ENCODE measurements at places on chromosomes 5 and 9.

DNA sequence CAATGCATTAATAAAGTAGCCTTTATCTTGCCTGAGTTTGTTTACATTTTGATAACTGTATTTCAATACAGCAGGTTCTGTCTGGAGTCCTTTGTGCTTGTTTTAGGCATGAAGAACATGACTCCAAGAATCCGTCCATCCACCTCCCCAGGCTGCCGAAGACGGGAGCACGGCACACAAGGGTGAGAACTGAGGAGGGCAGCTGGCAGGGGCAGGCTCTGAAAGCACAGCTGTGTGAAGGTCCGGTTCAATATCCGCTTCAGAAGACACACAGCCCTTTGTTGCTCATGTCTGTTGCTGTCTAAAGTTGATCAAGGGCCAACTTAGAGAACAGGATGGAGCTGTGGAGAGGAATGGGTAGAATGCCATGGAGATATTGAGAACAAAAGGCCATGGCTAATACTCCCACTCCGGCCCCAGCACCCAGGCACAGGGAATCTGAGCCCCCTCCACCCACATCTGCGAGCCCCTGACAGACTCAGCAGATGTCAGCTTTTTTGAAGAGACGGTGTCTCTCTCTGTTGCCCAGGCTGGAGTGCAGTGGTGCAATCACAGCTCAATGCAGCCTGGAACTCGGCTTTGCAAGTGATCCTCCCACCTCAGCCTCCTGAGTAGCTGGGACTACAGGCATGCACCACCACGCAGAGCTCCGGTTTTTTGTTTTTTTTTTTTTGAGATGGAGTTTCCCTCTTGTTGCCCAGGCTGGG is 58.5 kb upstream of the GNE start:
- DNase-seq, result no peak

DNA sequence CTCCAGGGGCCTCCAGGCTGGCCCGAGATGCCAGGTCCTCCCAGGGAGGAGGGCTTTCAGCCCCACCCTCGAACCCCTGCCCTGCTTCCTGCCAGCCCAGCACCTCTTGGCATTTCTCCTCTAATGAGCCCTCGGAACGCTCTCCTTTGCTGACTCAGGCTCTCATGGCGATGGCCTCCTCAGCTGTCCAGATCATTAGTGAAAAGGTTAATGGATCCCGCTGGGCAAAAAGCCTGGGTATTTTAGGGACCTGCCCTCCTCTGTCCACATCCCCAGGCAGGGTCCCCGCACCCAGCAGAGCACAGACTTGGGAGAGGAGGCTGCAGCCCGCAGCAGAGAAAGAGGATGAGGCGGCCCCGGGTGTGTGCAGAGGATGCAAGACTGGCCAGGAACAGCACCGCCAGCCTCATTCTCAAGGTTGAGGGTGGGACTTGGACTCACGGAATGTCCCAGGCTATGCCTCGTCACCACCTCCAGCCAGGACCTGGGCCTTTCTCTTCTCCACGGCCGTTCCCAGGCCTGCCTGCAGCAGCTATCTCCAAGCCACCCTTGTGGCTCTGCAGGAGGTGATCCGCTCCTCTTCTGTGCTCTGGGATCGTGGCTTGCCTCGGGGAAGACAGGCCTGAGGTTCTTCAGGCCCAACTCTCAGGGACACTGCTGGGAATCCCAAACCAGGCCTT is 23.0 kb upstream of the ADAMTS2 start:
- DNase-seq, result no peak

GRCh38 chr5:179369530-179369884 is 24.2 kb upstream of the ADAMTS2 start:
- no peak for DNase-seq

GRCh38 chr5:151497391-151498002 is 50.1 kb downstream of the SLC36A1 start:
- no peak for DNase-seq

GRCh38 chr5:159316519-159317383 is 13.5 kb downstream of the IL12B start:
- peak; percentile 54 for DNase-seq

DNA sequence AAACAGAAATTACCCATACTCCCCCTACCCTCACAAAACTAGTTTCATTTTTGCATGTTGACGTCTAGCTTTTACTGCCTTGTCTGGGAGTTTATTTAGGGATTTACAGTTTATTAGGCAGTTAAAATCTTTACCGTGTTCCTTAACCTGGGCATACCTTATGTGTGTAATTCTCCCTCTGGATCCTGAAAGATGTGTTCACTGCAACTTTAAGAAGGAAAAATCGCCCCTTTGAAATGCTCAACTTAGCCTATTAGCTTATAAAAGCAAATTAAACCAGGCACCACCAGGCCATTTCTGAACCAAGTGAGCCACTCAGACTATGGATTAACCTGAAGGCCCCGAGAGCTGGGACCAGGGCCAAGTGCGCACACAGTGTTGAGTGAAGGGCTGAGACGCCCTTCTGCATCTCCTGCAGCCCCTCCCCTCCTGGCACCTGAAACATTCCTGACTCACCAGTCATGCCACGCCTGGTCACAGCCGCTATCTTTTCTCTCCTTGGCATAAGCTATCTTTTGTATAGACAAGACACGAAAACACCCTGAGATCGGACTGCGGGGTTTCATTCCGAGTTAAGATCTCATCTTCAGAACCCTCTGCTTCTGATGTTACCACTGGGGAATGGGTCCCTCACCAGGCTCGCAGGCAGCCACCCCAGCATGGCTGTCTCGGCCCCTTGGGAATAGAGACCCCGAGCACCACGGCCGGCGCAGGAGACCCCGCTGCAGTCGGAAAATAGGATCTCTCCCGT is 111.9 kb downstream of the ROR2 start:
- peak; percentile 64 for DNase-seq

DNA sequence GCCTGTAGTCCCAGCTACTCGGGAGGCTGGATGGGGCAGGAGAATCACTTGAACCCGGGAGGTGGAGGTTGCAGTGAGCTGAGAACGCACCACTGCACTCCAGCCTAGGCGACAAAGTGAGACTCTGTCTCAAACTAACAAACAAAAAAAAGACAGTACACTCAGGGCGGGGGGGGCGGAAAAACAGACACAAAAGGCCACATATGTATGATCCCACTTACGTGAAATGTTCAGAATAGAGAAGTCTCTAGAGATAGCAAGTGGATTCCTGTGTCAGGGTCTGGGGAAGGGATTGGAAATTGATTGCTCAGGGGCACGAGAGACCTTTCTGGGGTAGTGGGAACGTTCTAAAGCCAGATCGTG is 9.0 kb upstream of the LCN1 start:
- no peak for DNase-seq

DNA sequence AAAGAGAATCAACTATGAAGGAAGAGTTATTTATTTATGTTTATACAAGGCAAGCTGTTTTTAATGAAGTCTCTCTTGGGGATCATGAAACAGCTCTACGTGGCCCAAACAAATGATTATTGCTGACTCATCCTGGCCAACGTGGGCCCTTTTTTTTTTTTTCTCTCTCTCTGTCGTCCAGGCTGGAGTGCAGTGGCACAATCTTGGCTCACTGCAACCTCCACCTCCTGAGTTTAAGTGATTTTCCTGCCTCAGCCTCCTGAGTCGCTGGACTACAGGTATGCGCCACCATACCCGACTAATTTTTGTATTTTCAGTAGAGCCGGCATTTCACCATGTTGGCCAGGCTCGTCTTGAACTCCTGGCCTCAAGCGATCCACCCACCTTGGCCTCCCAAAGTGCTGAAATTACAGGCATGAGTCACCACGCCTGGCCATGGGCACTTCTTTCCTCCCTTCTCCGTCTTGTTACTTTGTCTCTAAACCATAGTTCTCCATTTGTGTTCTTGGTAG is 98.3 kb downstream of the BASP1 start:
- peak; percentile 74 for DNase-seq

DNA sequence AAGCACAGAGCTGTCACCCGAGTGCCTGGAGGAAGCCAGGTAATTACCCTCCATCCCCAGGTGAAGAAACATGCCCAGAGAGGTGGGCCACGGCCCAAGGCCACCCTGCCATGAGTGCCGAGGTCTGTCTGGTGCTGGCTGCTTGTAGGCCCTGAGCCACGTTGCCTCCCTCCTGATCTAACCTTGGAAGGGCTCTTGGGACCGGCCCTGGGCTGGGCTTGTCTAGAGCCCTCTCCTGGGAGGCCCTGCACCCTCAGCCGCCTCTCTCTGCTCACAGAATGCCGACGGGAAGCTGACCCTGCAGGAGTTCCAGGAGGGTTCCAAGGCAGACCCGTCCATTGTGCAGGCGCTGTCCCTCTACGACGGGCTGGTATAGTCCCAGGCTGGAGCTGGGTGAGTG is 39.4 kb upstream of the HMCN2 start:
- no peak for DNase-seq

DNA sequence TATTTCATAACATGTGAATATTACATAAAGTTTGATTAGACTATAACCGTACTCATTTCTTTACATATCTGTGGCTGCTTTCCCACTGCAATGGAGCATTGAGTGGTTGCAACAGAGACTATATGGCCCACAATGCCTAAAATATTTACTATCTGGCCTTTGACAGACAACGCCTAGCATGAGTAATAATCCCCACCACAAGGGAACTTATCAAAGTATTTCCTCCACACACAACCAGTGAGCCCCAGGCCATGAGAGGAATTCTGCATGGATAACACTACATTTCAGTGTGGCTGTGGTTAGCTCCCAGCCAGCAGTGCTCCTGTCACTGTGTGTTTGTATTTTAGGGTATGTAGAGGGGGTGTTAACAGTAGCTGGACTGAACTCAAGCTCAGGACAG is 54.8 kb downstream of the FAM81B start:
- DNase-seq, result peak; percentile 76

GRCh38 chr5:150184990-150185912 is 4.6 kb upstream of the SLC6A7 start:
- DNase-seq, result no peak

DNA sequence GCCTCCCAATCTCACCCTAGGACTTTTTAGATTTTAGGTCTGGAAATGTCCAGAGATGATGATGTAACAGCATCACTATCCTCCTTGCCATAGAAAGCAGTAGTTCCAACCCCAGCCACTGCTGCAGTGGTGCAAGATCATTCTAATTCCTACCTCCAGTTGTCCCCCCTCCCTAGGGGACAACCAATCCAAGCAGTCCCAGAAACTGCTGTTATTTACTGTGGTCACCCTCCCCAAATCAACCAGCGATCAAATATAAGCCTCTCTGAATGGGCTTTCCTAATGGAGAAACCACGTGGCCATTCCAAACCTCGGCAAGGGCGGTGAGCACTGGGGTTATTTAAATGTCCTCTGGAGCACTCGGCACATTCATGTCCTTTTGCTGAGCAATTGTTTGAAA is 159.8 kb downstream of the SLF1 start:
- DNase-seq, result no peak

DNA sequence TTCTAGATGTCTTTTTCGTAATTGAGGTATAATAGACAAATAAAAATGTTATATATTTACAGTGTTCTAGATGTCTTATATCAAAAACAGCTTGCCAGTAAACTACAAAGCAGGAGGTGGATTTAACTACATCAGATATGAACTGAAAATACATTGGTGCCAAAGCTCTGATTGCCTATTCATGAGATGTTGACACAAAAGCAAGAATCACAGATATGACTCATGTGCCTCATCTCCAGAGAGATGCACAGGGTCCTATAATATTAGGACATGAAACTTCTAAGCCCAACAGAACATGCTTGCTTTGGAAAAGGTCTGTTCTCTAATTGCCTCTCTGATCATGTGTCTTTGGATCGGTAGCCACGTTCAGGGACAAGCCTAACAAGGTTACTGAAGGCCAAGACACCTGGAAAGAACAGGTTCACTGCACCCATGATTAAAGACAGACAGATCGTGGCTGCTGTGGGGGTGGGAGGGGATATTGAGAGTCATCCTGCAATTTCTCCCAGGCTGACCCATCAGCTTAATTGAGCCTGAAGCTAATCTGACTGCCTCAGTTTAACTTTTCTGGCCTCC is 16.8 kb downstream of the ABCA1 start:
- peak; percentile 54 for DNase-seq

DNA sequence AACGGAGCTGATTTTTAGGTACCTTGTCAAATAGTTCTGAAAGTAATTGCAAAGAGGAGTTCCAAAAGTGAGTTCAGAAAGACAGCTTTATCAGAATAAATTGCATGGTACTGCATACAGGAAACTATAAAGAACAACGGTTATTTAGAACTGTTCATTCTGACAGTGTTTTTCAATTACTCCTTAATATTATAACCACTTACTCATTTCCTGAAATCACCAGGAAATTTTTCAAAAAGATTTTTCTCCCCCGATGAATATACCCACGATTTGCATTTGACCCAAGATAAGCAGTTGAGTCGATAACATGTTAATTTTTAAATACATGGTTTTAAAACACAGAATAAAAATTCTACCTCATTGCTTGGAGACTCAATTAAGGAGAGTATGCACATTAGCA is 9.4 kb downstream of the DOCK8 start:
- DNase-seq, result no peak

DNA sequence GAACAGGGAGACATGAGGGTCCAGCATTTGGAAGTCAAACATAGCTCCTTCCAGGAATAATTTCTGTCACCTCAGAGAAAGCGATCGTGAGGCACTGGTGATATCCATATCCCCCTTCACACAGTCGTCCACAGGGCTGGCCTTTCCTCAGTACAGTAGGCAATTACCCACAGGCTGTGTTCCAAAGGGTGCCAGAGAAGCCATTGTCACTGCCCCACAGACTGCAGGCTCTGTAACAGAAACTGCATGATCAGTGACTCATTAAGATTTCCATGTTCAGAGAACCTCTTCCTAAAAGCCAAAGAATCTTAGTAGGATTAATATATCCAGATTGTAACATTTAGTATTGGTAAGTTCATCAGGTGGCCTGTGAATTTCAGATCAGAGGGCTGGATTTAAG is 127.6 kb downstream of the RPS23 start:
- peak; percentile 16 for DNase-seq

DNA sequence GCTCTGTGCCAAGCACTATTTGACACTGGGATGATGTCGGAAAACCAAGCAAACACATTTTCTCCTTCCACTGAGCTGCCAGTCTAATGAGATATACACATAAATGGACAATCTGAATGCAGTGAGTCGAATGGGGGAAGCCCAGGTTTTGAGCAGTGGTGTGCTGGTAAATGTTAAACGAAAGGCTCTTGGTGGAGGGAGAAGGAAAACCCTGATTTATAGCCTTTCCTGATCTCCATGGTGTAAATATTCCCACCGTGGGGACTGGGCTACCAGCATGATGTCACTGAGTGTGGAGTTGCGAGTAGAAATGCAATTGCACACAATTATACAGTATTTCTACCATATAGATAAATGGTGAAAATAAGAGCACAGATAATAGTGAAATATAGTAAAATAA is 5.0 kb upstream of the GSN start:
- no peak for DNase-seq

All from fibroblast of skin of right biceps (primary cell).